ENCODE measurements at places on chromosomes 3 and 15.

DNA sequence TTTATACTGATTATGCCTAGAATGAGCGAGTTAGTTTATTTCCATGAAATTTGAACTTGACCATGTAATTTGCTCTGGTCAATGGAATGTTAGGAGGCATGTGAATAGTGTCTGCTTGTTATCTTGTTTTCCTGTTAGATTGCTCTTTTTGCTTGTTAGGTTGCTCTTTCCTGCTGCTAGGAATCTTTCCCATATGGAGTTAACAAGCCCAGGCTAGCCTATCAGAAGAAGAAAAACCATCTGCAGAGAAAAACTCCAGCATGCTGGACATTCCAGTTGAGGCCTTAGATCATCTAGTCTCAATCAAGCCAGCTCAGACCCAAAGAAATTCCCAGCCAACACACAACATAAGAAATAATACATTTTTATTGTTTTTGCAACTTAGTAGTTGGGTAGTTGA is 470.2 kb upstream of the AGTR1 start:
- no peak for DNase-seq

GRCh38 chr3:61371123-61371522 is 119.9 kb upstream of the FHIT start:
- peak; percentile 15 for DNase-seq

GRCh38 chr15:81776976-81777375 is 268.8 kb downstream of the MEX3B start:
- DNase-seq = no peak

GRCh38 chr3:56825567-56826438 is 24.1 kb upstream of the ARHGEF3 start:
- DNase-seq = peak; percentile 29

DNA sequence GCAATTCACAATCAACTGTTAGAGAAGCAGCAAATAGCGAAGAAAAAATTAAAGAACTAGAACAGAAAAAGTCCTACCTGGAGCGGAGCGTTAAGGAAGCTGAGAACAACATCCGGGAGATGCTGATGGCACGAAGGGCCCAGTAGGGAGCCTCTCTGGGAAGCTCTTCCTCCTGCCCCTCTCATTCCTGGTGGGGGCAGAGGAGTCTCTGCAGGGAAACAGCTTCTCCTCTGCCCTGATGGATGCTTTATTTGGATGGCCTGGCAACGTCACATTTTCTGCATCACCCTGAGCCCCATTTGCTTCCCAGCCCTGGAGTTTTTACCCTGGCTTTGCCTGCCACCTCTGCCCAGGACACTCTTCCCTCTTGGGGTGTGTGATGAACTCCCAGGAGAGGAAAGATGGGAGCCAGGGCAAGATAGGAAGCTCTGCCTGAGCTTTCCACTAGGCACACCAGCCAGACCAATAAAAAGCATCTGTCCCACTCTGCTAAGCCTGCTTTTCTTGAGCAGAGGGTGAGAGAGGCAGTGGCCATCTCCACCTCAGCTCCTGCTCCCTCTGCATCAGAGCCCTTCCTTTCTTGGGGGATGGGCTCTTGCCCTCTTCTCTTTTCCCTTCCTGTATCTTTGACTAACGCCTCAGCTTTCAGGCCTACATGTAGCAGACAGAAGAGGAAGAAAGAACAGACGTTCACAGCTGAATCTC is 39.4 kb downstream of the PPARG start:
- DNase-seq = peak; percentile 58

GRCh38 chr3:28347374-28348264 is 902 bp upstream of the ZCWPW2 start:
- DNase-seq = peak; percentile 97

GRCh38 chr15:93319121-93319814 is 230.3 kb upstream of the RGMA start:
- no peak for DNase-seq

- DNase-seq = no peak
These were observed 1154.8 kb downstream of the NSUN3 start for GRCh38 chr3:95217661-95218060.

DNA sequence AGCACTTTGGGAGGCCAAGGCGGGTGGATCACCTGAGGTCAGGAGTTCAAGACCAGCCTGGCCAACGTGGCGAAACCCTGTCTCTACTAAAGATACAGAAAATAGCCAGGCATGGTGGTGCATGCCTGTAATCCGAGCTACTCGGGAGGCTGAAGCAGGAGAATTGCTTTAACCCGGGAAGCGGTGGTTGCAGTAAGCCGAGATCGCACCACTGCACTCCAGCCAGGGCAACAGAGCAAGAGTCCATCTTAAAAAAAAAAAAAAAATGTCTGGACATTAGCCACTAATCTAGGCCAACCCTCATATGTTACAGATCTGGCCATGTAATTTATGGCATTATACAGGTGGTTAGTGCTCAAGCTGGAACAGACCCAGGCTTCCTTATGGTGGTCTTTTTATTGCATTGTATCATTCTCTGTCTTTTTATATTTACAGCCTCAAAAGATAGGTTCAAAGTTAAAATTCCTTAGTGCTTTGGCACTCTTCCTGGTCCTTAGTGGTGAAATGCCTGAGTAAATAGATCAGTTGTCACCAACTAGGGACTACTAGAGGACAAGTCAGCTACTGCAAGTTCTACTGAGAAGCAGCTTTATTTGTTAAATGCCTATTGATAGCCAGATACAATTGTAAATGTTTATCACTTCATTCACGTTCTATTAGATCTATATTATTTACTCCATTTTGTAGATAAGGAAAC is 16.0 kb downstream of the STARD9 start:
- peak; percentile 23 for DNase-seq

DNA sequence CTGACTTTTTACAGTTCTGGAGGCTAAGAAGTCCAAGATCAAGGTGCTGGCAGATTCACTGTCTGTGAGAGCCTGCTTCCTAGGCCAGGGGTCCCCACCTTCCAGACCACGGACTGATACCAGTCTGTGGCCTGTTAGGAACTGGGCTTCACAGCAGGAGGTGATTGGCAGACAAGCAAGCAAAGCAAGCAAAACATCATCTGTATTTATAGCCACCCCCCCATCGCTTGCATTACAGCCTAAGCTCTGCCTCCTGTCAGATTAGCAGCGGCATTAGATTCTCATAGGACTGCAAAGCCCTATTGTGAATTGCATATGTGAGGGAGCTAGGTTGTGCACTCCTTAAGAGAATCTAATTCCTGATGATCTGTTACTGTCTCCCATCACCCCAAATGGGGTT is 194.7 kb upstream of the THRB start:
- no peak for DNase-seq

DNA sequence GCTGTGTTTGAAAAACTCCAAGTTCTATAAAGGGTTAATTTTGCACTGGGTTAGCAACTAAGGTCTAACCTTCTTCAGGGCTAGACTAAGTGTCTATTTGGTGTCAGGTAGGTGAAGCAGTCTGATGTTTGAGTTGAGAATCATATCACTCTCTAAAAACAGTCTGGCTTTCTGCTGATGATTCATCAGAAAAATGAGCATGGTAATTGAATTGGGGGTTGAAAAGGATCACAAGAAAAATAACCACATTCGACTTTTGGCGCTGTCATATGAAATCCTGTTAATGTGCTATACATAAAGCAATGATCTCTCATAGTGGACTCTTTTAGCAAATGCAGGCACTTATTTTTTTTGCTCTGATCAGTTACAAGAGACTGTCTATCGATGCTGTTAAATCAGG is 242.2 kb upstream of the AZI2 start:
- no peak for DNase-seq

DNA sequence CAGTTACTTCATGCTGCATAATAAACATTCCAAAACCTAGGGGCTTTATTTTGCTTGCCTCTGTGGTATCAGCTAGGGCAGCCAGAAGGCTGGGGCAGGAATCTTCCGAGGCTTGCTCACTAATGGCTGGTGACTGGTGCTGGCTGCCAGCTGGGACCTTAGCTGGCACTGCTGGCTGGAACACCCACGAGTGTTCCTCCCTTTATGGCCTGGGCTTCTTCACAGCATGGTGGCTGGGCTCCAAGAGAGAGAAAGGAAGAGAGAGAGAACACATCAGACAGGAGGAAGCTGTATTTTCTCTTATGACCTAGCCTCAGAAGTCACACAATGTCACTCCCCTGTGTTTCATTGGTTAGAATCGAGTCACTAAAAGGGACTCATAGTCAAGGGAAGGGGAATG is 23.9 kb upstream of the CDCP1 start:
- DNase-seq = peak; percentile 39

DNA sequence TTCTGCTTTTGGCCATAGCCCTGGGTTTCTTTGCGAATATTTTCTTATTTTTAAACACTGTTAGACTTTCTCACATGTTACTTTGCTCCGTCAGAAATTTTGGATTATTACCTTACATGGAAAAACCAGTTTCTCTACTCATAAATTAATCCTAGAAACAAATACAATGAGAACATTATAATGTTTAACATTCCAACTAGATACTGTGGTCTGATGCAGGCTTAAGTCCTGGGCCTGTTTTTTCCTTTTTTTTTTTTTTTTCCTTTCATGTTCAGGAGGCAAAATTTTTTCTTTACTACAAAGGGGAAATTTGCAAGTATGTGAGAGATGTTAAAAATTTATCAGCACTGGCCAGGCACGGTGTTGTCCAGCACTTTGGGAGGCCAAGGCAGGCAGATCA is 28.9 kb downstream of the POPDC2 start:
- no peak for DNase-seq

- no peak for DNase-seq
These were observed 148.4 kb upstream of the CGNL1 start for GRCh38 chr15:57227899-57228298.

GRCh38 chr3:183541738-183542137 is 13.8 kb downstream of the KLHL6 start:
- DNase-seq = peak; percentile 82

DNA sequence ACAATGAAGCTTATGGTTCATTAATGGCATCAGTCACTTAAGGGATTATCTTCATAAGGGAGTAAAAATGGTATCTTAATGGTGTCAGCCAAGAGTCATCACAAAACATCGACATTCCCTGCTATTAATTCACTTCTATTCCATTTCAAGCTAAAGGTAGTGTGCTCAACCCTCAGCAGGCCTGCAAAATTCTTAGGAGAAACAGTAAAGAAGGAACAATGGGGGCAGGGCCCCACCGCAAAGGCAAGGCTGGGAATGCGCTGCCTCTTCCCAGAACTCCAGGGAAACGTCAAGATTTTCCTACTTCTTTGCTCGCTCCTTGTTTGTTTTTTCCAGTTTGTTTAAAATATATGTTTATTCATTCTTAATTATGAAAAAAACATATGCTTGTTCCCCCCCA is 187.3 kb upstream of the TSC22D2 start:
- no peak for DNase-seq
